Activated naive CD4-positive, alpha-beta T cell treated with anti-CD3 and anti-CD28 coated beads for 36 hours (primary cell): ENCODE measurements at places on chromosomes 3 and 15. TPM values are rescaled to one million over a fixed set of nuclear protein-coding genes. Genes with fewer than 3 reads are reported as not detected.

- no peak for DNase-seq
These were observed 881.3 kb upstream of the CADM2 start for GRCh38 chr3:84077479-84077878.

- DNase-seq, result no peak
These were observed 60.6 kb upstream of the IL12A start for GRCh38 chr3:159928071-159928491.

- no peak for DNase-seq
These were observed 12.2 kb downstream of the CAV3 start for GRCh38 chr3:8745619-8746370.

DNA sequence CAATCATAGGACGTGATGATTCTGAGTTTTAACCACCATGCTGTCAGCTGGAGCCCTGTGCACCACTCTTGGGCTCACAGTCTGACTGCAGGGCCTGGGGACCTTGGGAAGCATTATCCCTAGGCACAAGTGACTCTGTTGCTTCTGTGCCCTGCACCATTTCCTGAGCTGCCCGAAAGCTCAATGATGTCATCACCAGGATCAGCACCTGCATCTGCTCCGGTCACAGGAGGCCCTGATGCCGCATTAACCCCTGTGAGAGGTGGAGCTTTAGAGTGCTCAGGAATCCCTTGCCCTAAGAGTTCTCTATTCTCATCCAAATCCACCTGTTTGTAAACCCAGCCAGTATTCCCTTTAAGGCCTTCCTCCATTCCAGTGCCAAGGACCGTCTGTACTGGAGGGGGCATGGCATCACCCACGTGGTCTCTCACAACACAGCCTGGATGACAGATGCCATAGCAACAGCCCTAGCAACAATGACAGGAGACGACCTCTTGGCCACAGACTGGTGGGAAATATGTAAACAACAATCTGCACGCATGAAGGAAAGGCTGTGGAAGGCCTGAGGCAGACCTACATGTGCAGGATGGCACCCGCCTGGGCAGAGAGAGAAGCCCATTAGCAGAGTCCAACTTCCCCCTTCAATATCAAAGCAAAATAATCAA lies 37.9 kb downstream of the NTRK3 start:
- DNase-seq, result no peak

Gene PLCB2
- total RNA-seq, result 56.7 TPM
